T-helper 22 cell (primary cell): ENCODE measurements at places on chromosomes 3 and 15.

- no peak for DNase-seq
These were observed 20.6 kb upstream of the TRIM59 start for GRCh38 chr3:160470181-160470580.

GRCh38 chr3:104646196-104646595 lies 720.5 kb upstream of the ALCAM start:
- no peak for DNase-seq

DNA sequence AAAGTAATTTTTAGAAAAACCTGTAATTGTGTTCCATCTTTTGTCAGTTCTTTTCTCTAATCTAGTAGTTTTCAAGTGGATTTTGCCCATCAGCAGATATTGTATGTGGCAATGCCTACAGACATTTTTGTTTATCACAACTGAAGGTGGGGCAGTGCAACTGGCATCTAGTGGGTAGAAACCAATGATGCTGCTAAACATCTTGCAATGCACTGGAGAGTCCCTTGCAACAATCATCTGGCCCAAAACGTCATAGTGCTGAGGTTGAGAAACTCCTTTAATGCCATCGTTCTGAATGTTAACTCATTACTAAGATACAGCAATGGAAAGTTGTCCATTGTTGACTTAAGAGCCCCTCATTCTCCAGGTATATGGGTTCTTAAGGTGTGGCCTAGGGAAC lies 80.1 kb downstream of the BTD start:
- no peak for DNase-seq

- DNase-seq: no peak
These were observed 302.5 kb upstream of the AZI2 start for GRCh38 chr3:28651159-28651558.

DNA sequence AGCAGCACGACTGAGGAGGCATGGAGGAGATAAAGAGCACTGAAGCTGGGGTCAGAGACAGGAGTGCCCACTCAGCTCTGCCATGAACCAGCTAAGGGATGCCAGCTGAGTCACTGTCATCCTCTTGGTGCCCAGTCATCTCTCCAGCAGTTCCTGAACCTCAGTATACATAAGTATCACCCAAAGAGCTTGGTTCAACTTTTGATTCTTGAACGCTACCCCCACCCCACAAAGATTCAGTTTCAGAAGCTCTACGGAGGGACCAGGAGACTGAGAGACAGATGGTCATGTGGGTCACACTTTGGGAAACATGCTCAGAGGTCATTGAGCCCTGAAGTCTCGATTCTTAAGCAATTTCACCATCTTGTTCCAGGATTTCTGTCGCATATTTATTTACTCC lies 108.4 kb downstream of the ALDH1A2 start:
- DNase-seq: no peak

GRCh38 chr3:85075663-85076062 lies 116.9 kb downstream of the CADM2 start:
- DNase-seq: no peak
